WTC11 (cell line): ENCODE measurements at places on chromosomes 3 and 15. TPM values are rescaled to one million over a fixed set of nuclear protein-coding genes. Genes with fewer than 3 reads are reported as not detected.

GRCh38 chr15:60795889-60796288 is 316.9 kb upstream of the ICE2 start:
- no peak for DNase-seq

DNA sequence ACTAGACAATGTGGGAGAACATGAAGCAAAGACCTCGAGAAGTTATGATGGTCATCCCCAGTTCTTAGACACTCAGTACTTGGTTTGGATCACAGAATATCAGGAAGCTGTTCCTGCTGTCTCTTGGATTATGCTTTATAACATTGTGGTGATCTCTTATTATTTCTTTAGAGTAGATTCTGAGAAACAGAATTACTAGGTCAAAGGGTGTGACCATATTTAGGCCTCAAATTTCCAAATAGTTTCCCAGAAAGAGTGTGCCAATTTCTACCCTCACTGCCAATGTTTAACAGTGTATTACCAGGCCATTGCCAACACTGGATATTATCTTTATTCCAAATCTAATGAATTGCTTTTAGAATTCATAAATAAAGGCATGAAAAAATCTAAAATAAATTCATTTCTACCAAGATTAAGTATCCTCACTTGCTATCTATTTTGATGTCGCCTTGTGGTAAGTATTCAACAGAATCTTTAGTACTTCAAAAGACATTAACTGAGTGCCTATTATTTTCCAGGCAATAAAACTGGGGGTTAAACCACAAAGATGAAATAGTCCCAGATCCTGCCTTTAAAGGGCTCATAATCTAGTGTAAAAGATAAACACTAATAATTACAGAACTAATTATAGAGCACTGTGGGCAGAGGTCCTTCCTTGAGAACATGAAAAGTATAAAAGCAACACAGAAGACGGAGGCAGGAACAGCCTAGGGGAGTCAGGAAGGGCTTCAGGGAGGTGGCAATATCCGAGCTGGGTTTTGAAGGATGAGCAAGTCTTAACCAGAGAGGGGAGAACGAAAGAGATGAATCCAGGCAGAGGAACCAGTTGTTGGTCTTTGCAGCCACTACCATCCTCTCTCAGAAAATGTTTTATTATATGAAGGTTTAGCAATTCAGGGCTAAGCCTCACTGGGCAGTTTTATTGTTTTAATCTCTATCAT is 86.8 kb downstream of the IGF2BP2 start:
- DNase-seq: no peak

DNA sequence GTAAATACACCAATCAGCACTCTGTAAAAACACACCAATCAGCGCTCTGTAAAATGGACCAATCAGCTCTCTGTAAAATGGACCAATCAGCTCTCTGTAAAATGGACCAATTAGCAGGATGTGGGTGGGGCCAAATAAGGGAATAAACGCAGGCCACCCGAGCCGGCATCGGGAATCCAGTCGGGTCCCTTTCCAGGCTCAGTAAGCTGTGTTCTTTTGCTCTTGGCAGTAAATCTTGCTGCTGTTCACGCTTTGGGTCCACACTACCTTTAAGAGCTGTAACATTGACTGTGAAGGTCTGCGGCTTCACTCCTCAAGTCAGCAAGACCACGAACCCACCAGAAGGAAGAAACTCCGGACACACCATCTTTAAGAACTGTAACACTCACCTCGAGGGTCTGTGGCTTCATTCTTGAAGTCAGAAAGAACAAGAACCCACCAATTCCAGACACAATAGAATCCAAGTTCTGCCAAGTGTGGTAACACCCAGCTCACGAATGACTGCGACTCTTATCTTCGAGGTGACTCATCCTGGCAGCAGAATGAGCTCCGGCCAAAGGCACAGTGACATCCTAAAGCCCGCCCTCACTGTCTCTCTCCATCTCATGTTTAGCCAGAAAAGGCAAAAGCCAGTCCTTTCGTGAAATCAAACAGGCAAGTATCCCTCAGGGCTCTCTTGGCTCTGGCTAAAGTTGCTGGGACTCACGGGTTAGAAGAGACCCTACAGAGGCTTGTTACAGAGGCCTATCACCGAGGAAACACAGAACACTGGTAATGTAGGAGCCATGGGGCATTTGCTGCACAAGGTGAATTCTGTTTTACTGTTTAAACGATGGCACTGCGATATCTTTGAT is 155.2 kb downstream of the FAM43A start:
- no peak for DNase-seq

Gene ADAMTS17
- 1.8 to 2.8 TPM (median 2.2 TPM) in 3 replicates for total RNA-seq

- DNase-seq: no peak
Measured at GRCh38 chr3:146090521-146090920, 70.5 kb downstream of the PLOD2 start.

GRCh38 chr3:122892118-122892960 is 97.5 kb downstream of the SLC49A4 start:
- no peak for DNase-seq

Gene GNAT1
- total RNA-seq: 0.13 to 0.39 TPM (median 0.14 TPM) in 3 replicates

Gene CHST14
- total RNA-seq: 21.3 to 29.5 TPM (median 26.2 TPM) in 3 replicates

Gene SAXO2
- total RNA-seq: 1.9 to 3.8 TPM (median 2.7 TPM) in 3 replicates

- DNase-seq: no peak
Measured at GRCh38 chr3:40975711-40976121, 223.6 kb upstream of the CTNNB1 start.

Gene CEP19
- total RNA-seq: 1.4 to 1.5 TPM (median 1.4 TPM) in 3 replicates

GRCh38 chr3:158312560-158313141 is 202.8 kb downstream of the RSRC1 start:
- no peak for DNase-seq

DNA sequence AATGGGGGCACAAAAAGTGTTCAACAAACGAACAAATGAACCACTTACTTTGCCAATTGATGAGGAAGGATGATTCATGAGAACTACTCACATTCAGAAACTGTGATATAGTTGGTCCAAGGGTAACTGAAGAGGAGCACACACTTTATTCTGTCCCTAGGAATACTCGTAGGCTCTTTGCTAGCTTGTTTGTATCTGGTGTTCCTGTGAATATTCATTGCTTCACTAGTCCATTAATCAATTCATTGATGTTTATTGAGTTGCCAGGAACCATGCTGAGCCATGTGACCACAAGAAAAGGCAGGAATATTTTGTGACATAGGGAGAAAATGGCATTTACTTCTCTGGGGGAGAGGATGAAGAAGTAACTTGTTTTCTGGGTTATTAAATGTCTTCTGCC is 338.3 kb downstream of the IL20RB start:
- DNase-seq: no peak

Gene CP
- 1.1 to 1.9 TPM (median 1.5 TPM) in 3 replicates for total RNA-seq
